ENCODE measurements at places on chromosomes 11 and 22. TPM values are rescaled to one million over a fixed set of nuclear protein-coding genes. Genes with fewer than 3 reads are reported as not detected.

DNA sequence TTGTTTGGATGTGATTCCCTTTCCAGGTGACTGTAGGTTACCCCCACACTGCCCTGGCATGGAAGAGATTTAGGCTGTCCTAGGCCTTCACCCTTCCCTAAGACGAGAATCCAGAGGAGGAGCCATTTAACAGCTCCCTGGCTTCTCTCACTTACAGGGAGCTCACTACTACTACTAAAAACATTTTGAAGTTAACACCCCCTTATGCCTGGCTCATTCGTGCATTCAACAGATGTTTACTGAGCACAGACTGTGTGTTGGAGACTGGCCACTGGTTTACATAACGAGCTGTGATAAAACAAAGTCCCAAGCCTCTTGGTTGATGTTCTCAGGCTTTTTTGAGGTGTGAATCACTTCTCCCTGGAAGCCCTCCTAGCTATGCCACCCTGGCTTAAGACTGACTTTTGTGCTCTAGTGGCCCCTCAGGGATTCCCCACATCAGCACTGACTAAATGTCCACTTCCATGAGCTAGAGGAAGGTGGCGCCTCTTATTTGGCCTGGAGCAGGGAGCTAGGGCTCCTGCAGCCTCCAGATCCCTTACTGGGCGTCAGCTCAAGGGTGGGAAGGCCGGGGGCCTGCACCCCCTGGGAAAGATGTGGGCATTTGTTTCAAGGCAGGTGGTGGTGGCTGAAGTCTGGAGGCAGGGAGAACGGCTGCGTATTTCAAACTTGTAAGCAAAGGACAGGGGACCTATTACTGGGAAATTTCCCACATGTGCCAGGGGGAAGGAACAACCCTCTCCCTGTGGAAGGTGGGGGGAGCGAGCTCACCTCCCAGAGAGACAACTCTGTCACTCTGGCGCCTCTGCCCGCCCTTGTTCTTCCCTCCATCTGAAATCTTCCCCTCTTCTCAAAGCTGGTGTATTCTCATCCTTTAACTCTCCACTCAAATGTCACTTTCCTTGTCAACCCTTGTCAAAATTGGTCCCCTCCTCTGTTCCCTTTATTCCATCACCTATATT, 19.4 kb upstream of the MALAT1 start:
- no peak for DNase-seq

DNA sequence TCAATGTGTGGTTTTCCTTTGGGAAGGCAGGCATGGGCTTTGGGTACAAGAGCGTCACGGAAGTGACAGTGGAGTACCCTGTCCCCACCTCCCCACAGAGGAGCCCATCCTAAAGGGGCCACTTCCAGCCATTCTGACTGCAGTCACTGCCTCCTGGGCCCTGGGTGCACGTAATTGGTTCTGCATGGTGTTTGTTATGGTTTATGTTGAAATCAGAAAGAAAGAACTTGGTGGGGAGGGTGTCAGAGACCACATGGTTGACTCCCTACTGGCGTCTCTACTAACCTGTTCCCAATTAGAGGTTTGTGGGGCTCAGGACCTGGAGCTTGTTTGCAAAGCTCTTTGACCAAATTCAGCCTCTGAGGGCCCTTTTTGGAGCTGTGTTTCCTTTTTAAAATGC, 40.8 kb downstream of the RIBC2 start:
- DNase-seq = no peak

DNA sequence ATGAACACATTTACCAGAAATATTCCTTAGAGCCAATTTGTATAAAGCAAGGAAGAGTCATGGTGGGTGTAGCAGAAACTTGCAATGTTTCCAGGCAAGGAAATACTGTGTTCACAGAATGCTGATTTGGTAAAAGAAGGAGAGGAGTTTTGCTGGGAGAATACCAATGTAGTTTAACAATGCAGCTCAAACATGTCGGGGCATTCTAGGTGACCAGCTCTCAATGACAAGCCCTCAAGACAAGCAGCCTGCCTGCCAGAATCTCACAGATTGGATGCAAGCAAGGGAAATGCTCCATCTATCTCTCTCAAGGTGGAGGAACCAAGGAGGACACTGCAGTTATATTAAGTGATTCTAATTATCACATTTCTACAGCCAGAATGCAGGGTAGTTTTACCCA, 190.4 kb downstream of the MAML2 start:
- DNase-seq = no peak

DNA sequence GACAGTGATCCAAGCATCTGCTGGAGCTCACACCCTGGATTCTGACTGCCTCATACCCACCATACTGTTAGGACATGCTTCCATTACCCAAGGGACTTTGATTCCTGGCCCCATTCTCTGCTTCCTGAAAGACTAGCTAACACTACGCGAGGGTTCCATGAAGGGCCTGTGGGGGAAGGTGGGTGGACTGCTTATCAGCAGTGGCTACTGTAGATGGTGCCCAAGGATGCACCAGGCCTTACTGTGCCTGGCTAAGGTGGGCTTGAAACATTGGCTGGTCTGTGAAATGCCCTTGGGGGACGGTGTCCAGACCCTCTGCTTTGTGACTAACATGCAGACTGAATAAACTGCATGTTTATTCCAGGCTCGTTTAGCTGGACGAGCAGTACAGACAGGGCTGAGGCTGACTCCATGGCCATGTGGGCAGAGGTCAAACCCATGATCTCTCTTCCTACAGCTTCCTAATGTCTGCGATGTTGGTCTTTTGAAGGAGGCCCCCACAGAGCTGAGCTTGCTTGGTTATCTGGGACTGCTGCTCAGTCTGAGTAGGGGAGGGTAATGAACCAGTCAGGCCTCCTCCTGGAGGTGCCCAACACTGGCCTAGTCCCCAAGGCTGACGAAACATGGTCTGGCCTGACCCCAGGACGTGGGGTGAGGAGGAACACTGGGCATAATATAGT, 48.3 kb upstream of the PHOX2A start:
- DNase-seq = no peak

GRCh38 chr11:133816146-133816870, 29.0 kb downstream of the SPATA19 start:
- no peak for DNase-seq

- DNase-seq = no peak
These were observed 1232.7 kb downstream of the BRD1 start for GRCh38 chr22:48594757-48595510.

The SLC22A12 gene
- not detected for total RNA-seq

The GALNT18 gene
- 9.2 TPM for total RNA-seq

The OR8D4 gene
- total RNA-seq = not detected
